ENCODE measurements at places on chromosomes 2 and 18.

- no peak for DNase-seq
Observed at GRCh38 chr18:57223144-57223870, 76.4 kb downstream of the BOD1L2 start.

DNA sequence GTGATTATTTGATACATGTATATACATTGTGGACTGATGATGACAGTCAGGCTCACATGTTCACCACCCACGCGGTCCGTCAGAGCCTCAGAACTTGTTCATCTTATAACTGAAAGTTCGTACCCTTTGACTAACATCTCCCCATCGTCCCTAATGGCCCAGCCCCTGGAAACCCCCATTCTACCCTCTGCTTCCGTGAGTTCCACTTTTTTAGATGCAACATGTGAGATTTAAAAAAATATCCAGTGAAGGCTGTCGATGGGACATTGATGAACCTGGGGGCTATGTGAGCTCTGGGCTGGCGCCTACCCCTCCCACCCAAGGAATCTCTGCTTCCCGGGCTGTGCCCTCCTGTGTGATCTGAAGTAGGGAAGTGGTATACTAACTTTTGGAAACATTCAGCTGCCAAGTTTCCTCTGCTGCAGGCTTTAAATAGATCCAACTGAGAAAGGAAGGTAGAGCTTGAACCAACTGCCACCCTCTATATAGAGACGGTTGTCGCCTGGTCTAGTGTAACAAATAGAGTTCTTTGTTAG is 163.8 kb downstream of the FAM210A start:
- no peak for DNase-seq

DNA sequence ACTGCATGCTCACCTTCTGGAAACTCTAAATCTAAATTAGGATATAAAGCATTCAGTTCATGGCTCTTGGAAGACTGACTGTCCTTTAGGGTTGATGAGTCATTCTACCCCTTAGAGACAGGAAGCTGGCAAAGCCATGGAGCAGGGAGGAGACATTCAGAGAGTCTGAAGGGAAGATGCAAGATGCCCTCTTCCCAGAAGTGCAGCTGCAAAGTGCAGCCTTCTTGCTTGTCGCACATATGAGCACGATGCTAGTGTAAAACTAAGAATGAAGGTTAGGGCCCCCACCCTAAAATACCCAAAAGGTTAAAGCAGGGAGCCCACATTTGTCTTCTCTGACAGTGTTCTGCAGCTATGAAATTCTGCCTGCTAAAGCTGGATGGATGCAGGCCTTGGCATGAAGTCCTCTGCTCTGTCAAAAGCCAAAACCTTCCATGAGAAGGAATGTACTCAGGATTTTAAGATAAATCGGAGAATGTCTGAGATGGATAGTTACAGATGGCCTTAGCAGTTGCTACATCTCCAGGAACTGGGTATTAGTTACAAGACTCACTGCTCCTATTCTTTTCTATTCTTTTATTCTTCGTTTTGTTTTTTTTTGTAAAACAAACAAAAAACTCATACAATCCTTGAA is 89.7 kb downstream of the POLE4 start:
- DNase-seq = no peak

DNA sequence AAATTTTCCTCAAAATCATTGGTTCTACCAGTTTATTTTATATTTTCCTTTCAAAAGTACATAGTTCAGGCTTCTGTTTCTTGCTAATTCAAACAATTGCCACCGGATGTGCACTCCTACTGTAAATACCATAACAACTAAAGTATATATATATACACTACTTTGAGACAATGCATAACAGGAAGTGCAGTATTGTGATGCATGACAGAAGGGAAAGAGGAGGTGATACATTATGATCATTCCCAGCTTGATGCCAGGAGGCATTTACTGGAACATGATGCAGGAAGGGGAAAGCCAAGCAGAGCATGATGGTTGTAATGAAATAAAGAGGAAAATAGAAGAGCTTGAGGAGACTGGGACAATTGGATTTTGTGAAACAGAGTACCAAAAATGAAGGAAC is 215.2 kb upstream of the NT5C1B start:
- DNase-seq = no peak

GRCh38 chr2:100292022-100292580 is 30.2 kb downstream of the LONRF2 start:
- peak; percentile 52 for DNase-seq

- no peak for DNase-seq
Observed at GRCh38 chr2:216774180-216774579, 78.8 kb upstream of the IGFBP5 start.

- DNase-seq = no peak
Observed at GRCh38 chr2:219627103-219628100, at the start of gene SLC4A3. Gene SLC4A3, plus strand, starts transcription at chr2:219627630. Its CDS starts 363 bp downstream, at chr2:219627993.

GRCh38 chr18:47932603-47933002 is 2.1 kb upstream of the SMAD2 start:
- no peak for DNase-seq

DNA sequence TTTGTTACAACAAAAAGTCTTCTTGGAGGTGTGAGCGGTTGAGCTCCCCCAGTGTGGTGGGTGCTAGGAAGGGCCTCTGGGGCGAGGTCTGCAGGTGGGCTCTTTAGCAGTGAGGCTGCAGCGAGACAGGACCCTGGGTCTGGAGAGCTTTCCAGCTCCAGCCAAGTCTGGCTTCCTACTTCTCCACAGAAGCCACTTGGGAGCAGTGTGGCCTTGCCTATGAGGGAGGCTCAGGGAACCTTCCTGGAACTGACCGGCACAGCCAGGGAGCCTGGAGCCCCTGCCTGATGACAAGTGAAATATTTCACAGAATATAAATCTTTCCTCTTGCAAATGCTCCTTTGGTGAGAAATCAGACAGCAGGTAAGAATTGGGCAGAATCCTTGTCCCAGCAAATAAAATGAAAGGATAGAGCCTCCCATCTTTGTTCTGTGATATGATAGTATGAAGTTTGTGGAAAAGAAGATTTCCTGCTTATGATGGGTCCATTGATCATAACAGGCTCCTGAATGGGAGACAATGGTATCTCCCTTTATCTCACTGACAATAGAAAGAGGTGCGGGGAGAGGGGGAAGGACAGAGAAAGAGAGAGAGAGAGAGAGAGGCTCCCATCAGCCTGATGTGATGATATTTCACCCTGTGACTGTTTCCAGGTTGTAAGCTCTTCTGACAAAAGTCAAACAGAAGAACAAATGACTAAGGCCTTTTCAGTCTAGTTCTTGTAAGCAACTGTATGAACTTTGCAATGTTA is 289.8 kb upstream of the SPRED2 start:
- DNase-seq = peak; percentile 58

DNA sequence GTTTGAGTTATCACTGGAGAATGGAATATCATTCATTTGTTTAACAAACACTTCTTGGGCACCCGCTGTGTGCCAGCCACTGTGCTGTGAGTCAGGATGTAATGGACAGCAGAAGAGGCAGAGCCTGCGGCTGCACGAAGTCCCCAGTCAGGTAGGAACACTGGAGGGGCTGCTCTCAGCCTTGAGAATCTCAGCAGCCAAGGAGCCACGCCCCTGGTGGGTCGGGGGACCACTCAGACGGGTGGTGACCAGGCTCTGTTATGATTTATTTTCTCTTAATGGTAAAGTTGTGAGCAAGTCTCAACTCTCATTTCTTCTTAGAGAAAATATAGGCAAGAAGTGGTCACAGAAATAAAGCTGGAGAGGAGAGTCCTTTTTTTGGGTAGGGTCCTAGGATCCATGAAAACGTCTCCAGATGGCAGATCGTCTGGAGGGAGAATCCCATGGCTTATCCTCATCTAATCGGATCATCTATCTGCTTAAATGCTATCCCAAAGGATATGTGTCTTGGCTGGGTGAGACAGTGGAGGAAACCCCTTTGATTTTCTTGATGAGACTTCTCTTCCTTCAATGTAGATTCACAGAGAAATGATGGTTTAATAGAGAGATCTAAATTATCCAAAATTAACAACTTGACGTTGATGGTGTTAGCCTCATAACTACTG is 129.1 kb upstream of the LGALSL start:
- DNase-seq = no peak

DNA sequence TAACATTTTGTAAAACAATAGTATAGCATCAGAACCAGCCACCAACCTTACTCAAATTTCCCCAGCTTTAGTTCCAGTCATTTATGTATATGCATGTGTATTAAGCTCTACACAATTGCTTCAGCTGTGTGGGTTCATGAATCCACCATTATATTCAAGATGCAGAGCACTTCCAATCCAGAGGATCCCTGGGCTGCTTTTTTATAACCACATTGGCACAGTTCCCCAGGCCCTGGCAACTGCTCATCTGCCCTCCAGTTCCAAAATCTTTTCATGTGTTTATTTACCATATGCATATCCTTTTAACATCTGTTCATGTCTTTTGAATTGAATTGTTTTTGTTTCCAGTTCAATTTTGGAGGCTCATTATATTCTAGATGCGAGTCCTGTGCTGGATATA is 482.9 kb upstream of the HS6ST1 start:
- no peak for DNase-seq

GRCh38 chr2:100959225-100959880 is 42.7 kb upstream of the RPL31 start:
- no peak for DNase-seq

DNA sequence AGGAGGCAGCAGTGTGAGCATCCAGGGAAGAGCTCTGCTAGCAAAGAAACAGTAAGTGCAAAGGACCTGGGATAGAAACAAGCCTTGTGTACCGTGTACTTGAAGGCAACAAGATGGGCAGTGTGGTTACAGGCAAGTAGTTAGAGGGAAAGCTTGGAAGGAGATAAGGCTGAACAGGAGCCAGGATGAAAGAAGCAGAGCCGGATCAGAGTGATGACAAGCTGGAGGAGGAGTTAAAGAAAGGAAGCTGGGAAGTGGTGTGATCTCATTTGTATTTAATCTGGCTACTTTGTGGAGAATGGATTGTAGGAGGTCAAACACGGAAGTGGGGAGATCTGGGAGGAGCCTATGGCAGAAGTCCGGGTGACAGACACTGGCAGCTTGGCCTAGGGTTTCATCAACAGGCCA is 44.7 kb upstream of the VPS54 start:
- DNase-seq = no peak

- no peak for DNase-seq
Observed at GRCh38 chr2:168156661-168157060, 90.7 kb downstream of the STK39 start.

DNA sequence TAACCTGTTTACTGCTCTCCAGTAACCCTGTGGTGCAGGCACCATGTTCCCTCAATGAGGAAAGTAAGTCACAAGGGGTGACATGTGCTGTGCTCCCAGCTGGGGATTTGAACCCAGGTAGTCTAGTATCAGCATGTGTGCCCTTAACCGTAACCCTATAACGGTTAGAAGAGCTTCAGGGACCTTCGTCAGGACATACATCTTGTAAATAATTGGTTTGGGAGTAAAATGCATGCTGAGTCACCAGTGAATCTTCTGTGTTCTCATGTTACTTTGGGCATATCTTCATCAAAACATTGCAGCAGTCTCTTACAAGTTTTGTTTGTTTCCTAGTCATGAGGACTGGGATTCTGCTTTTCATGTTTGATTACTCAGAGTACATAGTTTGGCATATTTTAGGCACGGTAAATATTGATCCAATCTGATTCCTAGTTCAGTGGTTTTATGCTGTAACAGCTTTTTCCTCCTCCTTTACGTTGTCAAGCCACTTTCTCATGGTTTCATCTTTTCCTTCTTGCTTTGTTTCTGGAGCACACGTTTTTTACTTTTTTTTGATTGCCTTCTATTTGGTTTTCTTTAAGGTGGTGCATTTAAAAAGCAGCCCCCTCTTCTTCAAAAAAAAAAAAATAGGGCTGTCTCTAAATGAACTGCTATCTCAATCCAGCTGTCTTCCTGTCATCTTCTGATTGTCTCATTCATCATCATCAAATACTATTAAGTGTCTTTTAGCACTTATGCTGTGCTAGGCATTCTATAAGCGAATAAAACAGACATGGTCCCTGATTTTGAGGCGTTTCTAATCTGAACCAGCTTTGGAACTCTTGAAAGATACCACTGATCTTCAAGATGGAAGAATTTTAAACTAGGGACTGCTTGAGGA is 50.4 kb downstream of the CLIP4 start:
- DNase-seq = no peak

- peak; percentile 66 for DNase-seq
Observed at GRCh38 chr2:64859312-64860212, 129.6 kb upstream of the SLC1A4 start.

DNA sequence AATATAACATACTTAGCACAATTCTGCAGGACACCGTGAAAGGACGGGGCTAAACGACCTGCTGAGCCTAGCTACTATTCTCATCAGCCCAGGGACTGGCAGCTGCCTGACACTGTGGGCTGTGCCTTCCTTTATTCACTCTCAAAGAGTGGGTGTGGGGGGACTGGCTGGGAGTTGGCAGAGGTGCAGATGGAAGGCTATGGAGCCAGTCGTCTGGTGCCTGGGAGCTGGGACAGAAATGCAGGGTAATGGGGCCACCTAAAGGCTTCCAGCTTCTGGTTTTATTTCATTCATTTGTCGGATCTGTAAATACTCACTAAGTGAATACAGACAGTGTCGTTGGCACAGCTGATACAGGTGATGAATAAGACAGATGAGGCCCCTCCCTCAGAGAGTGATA is 56.0 kb upstream of the NFU1 start:
- no peak for DNase-seq

DNA sequence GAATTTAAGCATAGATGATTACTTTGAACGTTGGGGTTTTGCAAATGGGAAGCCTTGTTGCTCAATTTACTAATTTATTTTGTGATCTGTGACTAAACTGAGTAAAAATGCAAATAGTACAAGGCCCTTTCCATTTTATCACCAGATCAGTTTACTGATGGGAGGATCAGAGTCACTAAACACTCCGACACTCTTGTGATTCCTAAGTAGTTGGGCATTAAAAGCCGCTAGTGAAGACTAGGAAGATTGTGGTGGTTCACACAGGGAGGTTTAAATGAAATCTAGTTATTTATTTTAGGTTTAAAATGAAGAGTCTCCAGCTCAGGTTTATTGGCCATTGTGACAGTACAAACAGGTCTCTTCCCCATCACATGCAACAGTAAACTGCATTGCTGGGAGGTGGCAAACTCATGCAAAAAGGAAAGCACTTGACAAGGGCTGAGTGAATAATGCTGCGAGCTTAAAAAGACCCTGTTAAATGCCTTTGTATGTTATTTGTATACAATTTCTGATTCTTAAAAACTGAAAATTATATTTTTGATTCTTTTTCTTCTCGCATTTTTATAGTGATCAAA is 394.8 kb upstream of the FANCL start:
- no peak for DNase-seq

- no peak for DNase-seq
Observed at GRCh38 chr18:36107477-36107876, 21.7 kb downstream of the SLC39A6 start.

GRCh38 chr2:209526561-209526960 is 102.7 kb downstream of the MAP2 start:
- no peak for DNase-seq

GRCh38 chr2:67201521-67201920 is 195.6 kb upstream of the ETAA1 start:
- DNase-seq = no peak

DNA sequence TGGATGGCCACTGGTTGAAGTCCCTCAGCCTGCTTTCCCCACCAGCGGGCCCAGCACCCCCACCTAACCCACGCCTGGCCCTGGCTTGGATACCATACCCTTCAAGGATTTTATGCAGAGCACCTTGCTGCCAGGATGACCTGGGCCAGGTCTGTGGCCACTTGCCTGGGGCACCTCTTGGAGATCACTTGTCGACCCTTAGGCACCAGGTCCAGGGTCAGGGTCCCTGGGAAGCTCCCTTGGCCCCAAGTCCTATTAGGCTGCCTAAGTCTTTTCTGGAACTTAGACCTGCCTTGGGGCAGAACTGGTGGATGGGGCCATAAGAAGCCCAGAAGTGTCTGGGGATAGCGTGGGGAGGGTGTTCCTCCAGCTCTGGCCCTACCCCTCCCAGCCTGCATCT is 39.1 kb downstream of the FOSL2 start:
- no peak for DNase-seq

All from mesothelial cell of epicardium (in vitro differentiated cells).